ENCODE measurements at places on chromosomes 2 and 18.

GRCh38 chr2:24454294-24454693 is 36.8 kb upstream of the NCOA1 start:
- DNase-seq, result no peak

DNA sequence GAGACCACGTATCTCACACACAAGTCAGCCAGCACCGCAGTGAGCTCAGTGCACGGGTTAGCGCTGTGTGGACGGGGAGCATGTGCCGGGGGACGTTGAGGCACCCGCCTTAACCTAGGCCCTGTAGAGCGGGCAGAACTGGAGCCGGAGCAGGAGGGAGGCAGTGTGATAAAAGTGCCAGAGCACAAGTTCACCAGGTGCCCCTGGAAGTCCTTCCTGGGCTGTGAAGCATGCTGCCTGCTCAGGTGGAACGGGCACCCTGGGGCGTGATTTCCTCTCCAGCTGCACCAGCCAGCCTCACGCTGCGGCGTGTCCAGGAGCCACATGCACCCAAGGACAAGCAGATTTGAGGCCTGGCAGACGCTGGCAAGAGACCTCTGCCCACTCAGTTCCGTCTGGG is 50.3 kb downstream of the ITGB1BP1 start:
- DNase-seq, result no peak

DNA sequence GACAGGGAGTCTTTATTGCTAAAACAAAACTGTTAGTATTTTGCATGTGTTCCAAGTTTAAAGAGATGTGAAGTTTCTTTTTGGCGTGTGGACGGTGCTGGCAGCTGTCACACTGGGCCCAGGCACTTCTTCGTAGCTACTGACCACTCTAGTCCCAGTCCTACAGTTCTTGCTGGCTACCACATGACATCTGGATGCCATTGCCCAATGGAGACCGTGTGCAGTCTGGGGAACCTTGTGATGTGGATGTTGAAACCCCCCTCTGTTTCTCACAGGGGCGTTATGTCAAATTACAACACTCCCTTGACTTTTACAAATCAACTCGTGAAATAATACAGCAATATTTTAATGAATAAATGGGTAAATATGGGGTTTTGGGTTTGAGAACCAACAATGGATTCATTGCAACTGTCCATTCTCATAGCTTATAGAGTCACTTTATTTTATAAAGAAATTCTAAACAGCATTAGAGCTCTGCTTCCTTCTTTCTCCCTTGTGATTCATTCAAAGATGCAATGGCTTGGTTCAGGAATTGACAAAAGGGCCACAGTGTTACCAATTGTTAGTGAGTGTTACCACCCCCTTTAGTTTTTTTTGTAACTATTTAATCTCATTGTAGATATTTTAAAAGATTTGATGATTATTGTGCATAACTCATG is 1.2 kb downstream of the GPD2 start:
- no peak for DNase-seq

DNA sequence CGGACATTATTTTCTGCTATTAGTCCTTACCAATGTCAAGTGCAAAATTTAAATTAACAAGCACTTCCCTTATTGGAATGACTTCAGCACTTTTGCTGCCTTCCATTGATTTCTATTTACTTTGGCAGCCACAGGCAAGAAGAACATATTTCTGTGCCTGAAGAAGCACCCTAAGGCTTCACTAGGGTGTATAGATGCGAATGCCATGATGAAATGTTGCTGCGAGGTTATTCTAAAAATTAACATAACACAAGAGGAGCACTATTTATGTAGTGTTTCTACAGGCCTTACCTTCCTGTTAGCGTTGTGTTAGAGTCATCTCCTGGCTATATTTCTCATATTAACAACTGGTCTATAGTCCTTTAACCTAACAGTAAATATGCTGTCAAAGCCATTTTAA is 365.0 kb upstream of the HNRNPA3 start:
- DNase-seq, result no peak

GRCh38 chr2:223652902-223653301 is 50.7 kb upstream of the SCG2 start:
- DNase-seq, result no peak

- no peak for DNase-seq
Measured at GRCh38 chr2:223916181-223916920, 28.8 kb downstream of the WDFY1 start.

DNA sequence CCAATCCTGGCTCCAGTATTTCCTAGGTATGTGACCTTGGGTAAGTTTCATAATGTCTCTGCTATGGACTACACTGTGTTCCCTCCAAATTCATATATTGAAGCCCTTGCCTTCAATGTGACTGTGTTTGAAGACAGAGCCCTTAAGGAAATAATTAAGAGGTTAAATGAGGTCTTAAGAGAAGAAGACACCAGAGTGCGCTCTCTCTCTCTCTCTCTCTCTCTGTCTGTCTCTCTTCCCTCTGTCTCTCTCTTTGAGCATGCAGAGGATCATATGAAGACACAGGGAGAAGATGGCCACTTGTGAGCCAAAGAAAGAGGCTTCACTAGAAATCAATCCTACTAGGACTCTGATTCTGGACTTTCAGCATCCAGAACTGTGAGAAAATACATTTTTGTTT is 52.2 kb downstream of the NXPH2 start:
- no peak for DNase-seq

DNA sequence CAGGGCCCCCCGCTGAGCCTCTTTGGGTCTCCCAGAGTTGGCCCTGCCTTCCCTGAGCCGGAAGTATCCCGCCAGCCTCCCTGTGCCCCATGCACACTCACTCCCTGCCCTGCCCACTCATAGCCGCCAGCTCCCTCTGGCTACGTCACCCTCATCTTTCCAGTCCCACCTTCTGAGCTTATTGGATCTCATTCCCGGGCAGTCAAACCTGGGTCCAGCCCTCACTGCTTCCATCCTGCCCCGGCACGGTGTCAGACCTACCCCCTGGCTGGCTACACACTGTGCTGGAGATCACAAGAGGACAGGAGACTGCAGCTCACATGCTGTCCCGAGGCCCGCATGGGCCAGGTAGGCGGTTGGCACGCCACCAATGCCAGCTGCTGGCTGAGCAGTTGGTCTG is 147.2 kb downstream of the ASB1 start:
- no peak for DNase-seq

- DNase-seq, result no peak
Measured at GRCh38 chr2:119154076-119154475, 4.5 kb downstream of the C1QL2 start.

DNA sequence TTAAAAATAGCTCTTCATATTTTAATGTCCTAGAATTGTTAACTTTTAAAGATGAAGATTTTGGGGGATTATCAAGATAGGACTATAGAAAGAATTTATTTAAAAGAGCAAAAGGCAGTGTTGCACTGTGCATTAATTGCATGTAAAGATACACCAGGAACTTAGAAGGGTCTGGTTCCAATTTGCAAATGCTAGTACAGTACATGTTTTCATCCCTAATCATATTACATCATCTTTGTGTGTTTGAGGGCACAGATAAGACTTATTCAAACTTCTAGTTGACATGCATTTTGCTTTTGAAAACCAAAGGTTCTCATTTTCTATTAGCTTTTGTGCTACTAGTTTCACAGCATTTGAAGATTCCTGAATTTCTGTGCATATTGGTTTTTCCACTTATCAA is 231.7 kb upstream of the LYPD1 start:
- no peak for DNase-seq

- no peak for DNase-seq
Measured at GRCh38 chr2:107621186-107622165, 205.2 kb upstream of the RGPD4 start.

DNA sequence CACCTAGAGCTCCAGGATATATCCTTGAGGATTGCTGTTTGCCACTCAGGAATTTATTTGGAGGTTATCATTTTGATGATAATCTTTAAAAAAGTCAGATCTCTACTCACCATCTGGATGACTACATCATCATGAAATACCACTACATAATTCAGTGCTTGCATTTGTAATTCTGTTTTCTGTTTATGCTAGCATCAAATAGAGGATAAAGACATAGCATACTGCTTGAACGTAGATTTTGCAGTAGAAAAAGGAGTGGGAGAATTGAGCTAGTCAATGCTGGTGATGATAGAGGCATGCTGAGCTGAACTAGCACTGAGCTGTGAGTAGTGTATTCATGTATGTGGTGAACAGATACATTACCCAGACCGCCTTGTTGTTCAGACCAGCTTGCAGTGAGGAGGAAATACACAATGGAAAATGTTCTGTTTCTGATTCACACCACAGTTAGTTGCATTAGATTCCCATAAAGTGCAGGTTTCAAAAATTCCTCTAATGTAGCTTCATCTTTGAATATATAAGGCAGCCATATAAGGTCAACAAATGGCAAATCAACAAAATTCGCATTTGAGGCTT is 68.8 kb upstream of the CDC42EP3 start:
- no peak for DNase-seq
